Aorta (tissue), 5 donors: ENCODE measurements at places on chromosomes 7 and 10. TPM values are rescaled to one million over a fixed set of nuclear protein-coding genes. Genes with fewer than 3 reads are reported as not detected.

- H3K4me3 ChIP-seq = no peak overlapping the region
- DNase-seq = no peak
- no peaks in the 10 kb centered on the region for H3K4me1 ChIP-seq
Observed at GRCh38 chr10:128576336-128576735, 450.1 kb upstream of the MKI67 start.

DNA sequence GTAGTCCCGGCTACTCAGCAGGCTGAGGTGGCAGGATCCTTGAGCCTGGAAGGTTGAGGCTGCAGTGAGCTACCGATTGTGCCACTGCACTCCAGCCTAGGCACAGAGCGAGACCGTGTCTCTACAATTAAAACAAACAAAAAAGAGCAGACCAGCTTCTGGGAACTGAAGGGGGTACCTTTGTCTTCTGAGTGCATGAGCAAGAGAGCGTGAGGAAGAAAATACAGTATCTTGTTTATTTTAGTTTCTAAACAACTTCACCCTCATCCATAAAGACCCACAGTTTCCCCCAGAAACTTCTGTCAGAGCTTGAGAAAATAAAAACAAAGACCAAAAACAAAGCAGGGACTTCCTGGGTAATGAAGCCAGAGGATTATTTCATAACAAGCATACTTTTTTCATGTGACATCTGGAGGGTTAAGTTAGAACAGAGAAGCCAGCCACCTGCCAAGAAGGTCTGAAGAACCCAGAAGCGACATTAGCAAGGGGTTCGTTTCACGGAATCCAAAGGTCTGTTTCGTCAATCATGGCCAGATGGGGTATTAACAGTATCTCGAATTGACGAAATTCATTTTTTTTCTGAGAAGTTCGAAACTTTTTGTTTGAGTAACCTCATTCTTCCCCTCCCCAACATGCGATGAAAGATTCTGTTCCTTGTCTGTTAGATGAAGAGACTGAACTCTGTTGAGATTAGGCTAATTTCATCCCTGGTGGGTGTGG, 10.2 kb upstream of the IL2RA start:
- DNase-seq = no peak
- no peaks in the 10 kb centered on the region for H3K4me1 ChIP-seq
- H3K36me3 ChIP-seq = no peaks in the 10 kb centered on the region
- no peak overlapping the region for H3K4me3 ChIP-seq

GRCh38 chr7:6636741-6637543, at the start of gene ZNF316:
Gene ZNF316 (plus strand): TSS chr7:6637318. CDS start chr7:6642410, 5,092 bp downstream.
- peak; percentile 80 for DNase-seq
- peak within 1 kb of the TSS; percentile 31 for H3K27ac ChIP-seq
- no peaks in the 10 kb centered on the region for H3K36me3 ChIP-seq

- no peaks in the 10 kb centered on the region for H3K36me3 ChIP-seq
- no peaks in the 10 kb centered on the region for H3K27me3 ChIP-seq
- no peak overlapping the region for H3K27ac ChIP-seq
- no peaks in the 10 kb centered on the region for H3K4me1 ChIP-seq
- no peak for DNase-seq
Observed at GRCh38 chr7:152871678-152872060, 112.1 kb downstream of the ACTR3B start.

- no peak overlapping the region for H3K27ac ChIP-seq
- no peaks in the 10 kb centered on the region for H3K36me3 ChIP-seq
- no peaks in the 10 kb centered on the region for H3K27me3 ChIP-seq
- H3K4me3 ChIP-seq = no peak overlapping the region
- no peaks in the 10 kb centered on the region for H3K4me1 ChIP-seq
Observed at GRCh38 chr7:100892364-100893317, 3.0 kb downstream of the ACHE start.

DNA sequence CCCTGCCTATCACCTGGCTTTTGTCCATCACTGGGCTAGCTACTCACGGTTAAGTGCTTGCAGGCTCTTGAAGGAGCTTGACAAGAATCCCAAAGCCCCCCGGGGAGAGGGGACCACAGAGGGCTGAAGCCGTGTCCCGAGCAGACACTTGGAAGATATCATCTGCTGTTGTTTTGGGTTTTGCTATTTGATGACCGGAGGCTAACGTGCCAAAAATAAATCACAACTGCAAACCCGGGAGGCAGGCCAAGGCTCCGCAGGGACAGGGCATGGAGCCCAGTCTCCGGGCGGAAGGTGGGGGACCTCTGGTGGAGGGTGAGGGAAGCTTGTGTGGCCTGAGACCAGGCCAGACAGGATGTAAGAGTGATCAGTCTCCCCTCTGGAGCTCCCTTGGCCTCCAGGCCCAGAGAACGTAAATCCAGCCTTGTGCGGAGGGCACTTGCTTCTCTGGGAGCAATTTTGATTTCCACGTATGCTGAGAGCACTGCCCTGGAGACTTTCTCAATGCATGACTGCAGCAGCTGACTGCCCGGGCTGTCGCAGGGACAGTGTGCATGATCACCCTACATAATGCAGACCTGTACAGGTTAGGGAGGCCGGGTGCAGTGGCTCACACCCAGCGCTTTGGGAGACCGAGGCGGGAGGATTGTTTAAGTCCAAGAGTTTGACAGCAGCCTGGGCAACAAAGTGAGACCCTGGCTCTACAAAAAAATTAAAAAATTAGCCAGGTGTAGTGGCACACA, at the start of gene PHKG1:
PHKG1 (minus strand) TSS at position 164 of the 743 bp plus-strand sequence. CDS start 4,011 bp downstream, outside the sequence.
- no peak within 1 kb of the TSS for H3K4me3 ChIP-seq
- H3K27me3 ChIP-seq = no peaks in the 10 kb centered on the region
- H3K36me3 ChIP-seq = no peaks in the 10 kb centered on the region
- DNase-seq = peak; percentile 88

DNA sequence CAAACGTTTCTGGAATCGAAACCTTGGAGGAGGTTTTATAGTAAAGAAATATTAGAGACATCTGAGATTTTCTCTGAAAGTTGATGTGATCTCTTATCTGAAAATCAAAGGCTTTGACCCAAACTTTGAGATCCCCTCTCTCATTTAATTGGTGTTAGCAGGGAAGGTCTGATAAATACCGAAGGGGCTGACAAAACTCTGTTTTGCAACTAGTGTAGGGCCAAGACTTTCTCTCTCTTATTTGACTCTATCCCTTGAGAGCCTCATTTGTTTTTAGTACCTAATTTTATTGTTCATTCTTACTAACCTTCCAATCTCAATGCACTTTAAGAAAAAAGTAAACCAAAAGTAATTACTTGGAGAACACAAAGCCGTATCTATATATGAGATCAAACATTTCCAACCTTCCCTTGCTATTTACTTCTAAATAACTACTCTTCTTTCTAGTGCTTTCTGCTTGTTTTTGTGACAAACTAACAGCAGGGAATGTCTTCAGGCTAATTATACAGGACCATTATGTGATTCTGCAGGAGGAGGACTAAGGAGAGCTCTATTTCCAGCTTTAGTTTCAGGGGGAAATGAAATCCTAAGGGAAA, 33.4 kb upstream of the NPVF start:
- H3K4me3 ChIP-seq = no peak overlapping the region
- DNase-seq = no peak
- H3K36me3 ChIP-seq = no peaks in the 10 kb centered on the region
- H3K27me3 ChIP-seq = no peaks in the 10 kb centered on the region
- H3K4me1 ChIP-seq = no peaks in the 10 kb centered on the region

- no peak overlapping the region for H3K27ac ChIP-seq
- no peaks in the 10 kb centered on the region for H3K4me1 ChIP-seq
- no peak for DNase-seq
- H3K4me3 ChIP-seq = no peak overlapping the region
- H3K36me3 ChIP-seq = no peaks in the 10 kb centered on the region
- no peaks in the 10 kb centered on the region for H3K27me3 ChIP-seq
Observed at GRCh38 chr7:49530481-49530880, 243.0 kb upstream of the VWC2 start.

- H3K4me3 ChIP-seq = no peak overlapping the region
- no peaks in the 10 kb centered on the region for H3K27me3 ChIP-seq
- H3K36me3 ChIP-seq = no peaks in the 10 kb centered on the region
Observed at GRCh38 chr10:123119081-123119480, 16.7 kb upstream of the HMX3 start.

DNA sequence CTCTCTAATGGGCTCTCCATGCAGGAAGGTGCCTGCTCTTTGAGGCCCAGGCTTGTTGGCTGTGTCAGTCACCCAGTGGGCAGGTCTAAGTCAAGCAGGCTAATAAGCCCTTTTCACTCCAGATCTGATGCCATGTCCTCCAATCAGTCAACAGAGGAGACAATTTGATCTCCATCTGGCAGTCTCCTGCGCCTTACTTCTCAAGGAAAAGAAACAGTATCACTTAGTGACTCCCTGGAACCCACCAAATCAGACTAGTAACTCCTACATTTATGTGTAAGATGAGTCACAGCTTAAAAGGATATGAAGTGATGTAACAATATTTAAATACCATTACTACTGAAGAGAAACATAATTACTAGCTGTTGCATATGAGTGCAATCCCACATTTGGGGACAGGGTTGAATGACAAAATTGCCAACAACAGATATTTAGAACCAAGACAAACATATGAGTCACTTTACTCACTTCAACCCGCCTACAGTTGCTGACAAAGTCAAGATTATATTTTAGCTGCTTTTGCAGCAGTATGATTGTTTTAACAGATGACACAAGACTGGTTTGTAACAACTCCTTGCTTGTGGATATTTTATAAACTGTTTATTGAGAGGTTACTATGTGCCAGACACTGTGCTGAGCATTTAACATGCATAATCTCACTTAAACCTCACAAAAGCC, 72.1 kb downstream of the USP6NL start:
- H3K27ac ChIP-seq = no peak overlapping the region
- no peak for DNase-seq
- no peaks in the 10 kb centered on the region for H3K4me1 ChIP-seq
- H3K4me3 ChIP-seq = no peak overlapping the region
- H3K36me3 ChIP-seq = no peaks in the 10 kb centered on the region
- H3K27me3 ChIP-seq = no peaks in the 10 kb centered on the region

GRCh38 chr10:43692051-43692825, 43.6 kb upstream of the ZNF32 start:
- H3K4me3 ChIP-seq = no peak overlapping the region
- no peaks in the 10 kb centered on the region for H3K4me1 ChIP-seq
- H3K36me3 ChIP-seq = no peaks in the 10 kb centered on the region
- no peaks in the 10 kb centered on the region for H3K27me3 ChIP-seq
- DNase-seq = peak; percentile 67
- H3K27ac ChIP-seq = no peak overlapping the region

- H3K27me3 ChIP-seq = no peaks in the 10 kb centered on the region
- no peak for DNase-seq
- no peak overlapping the region for H3K27ac ChIP-seq
- no peak overlapping the region for H3K4me3 ChIP-seq
- peaks cover 7% of the 10 kb centered on the region for H3K36me3 ChIP-seq
- H3K4me1 ChIP-seq = no peaks in the 10 kb centered on the region
Observed at GRCh38 chr7:135178364-135178763, 7.9 kb upstream of the CYREN start.

DNA sequence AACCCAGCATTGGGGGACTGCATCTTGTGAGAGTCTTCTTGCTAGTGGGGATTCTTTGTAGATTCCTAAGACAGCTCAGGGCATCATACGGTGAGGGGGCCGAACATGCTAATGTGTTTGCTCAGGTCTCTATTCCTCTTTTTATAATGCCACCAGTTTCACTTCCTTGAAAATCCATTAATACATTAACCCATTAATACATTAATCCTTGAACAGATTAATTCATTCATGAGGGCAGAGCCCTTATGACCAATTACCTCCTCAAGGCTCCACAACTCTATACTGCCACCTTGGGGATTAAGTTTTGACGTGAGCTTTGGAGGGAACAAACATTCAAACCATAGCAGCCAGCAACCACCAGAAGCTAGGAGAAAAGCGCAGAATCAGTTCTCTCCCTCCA, 67.2 kb upstream of the POT1 start:
- no peak overlapping the region for H3K4me3 ChIP-seq
- no peak for DNase-seq
- no peaks in the 10 kb centered on the region for H3K4me1 ChIP-seq
- H3K27me3 ChIP-seq = no peaks in the 10 kb centered on the region
- H3K27ac ChIP-seq = no peak overlapping the region

DNA sequence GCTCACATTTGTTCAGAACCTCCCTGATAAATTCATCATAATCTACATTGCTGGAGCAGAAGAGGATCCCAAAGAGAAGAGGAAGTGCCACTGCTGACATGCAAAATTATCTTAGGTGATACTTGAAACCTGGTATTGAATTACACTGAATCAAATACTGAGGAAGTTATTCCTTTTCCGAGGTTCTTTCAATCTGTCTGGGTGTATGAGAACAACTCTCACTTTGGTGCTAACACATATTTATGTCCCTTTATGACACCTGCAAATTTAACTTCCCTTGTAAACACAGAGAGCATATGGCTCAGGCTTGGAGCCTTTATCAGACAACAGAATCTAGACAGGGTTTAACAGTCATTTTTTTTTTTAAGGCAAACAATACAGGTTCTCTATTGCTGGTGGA, 131.4 kb downstream of the SRPK2 start:
- H3K27me3 ChIP-seq = no peaks in the 10 kb centered on the region
- DNase-seq = no peak
- H3K36me3 ChIP-seq = no peaks in the 10 kb centered on the region
- H3K27ac ChIP-seq = no peak overlapping the region
- no peak overlapping the region for H3K4me3 ChIP-seq

GRCh38 chr10:31207636-31208035, 111.4 kb upstream of the ZEB1 start:
- H3K27me3 ChIP-seq = no peaks in the 10 kb centered on the region
- H3K4me3 ChIP-seq = no peak overlapping the region
- no peak for DNase-seq
- H3K4me1 ChIP-seq = peaks cover 1% of the 10 kb centered on the region
- no peak overlapping the region for H3K27ac ChIP-seq
- H3K36me3 ChIP-seq = no peaks in the 10 kb centered on the region

DNA sequence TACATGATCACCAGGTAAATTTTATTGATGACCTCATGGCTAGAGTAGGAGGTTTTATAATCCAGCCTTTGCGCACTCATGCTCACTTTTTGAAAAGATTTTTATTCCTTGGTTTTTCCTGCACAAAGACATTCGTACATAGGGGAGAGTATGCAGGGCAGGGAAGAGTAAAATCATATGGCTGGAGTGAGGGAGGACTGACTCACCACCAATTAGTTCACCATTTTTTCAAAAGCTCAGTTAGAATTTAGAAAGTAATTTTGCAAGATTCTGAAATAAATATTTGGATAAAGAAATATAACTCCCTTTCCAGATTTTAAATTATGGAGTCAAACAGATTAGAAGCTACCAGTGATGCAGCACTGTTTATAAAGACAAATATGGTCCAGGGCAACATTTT, 111.9 kb downstream of the SEMA3D start:
- H3K4me3 ChIP-seq = no peak overlapping the region
- H3K36me3 ChIP-seq = no peaks in the 10 kb centered on the region
- H3K4me1 ChIP-seq = no peaks in the 10 kb centered on the region
- no peak overlapping the region for H3K27ac ChIP-seq

- H3K4me3 ChIP-seq = no peak overlapping the region
- no peak overlapping the region for H3K27ac ChIP-seq
- no peaks in the 10 kb centered on the region for H3K4me1 ChIP-seq
- H3K36me3 ChIP-seq = no peaks in the 10 kb centered on the region
- H3K27me3 ChIP-seq = no peaks in the 10 kb centered on the region
Observed at GRCh38 chr10:3292636-3293035, 120.1 kb upstream of the PITRM1 start.

TMEM140 gene
- 12.0 TPM for total RNA-seq

EPHB6 gene
- 17.7 TPM for total RNA-seq

ANXA8 gene
- 0.27 TPM for total RNA-seq

STAG3 gene
- 1.5 TPM for total RNA-seq

ATP5MK gene
- 240 TPM for total RNA-seq

PLXDC2 gene
- total RNA-seq = 87.1 TPM

HOXA2 gene
- 1.6 TPM for total RNA-seq

C10orf67 gene
- total RNA-seq = not detected

UBE2D4 gene
- 21.6 TPM for total RNA-seq

ACTR1A gene
- 92.9 TPM for total RNA-seq

TUBAL3 gene
- not detected for total RNA-seq
